ENCODE measurements at places on chromosomes 2 and 18. TPM values are rescaled to one million over a fixed set of nuclear protein-coding genes. Genes with fewer than 3 reads are reported as not detected.

- no peak for DNase-seq
Measured at GRCh38 chr2:170420961-170421687, 243.2 kb downstream of the MYO3B start.

- DNase-seq: no peak
Measured at GRCh38 chr2:136858656-136859055, 93.3 kb downstream of the THSD7B start.

The CPSF3 gene
- 55.0 TPM for polyA plus RNA-seq

The FBXO36 gene
- 5.9 TPM for polyA plus RNA-seq

All from renal pelvis (tissue), 12 donors.